ENCODE measurements at places on chromosomes 12 and 14.

DNA sequence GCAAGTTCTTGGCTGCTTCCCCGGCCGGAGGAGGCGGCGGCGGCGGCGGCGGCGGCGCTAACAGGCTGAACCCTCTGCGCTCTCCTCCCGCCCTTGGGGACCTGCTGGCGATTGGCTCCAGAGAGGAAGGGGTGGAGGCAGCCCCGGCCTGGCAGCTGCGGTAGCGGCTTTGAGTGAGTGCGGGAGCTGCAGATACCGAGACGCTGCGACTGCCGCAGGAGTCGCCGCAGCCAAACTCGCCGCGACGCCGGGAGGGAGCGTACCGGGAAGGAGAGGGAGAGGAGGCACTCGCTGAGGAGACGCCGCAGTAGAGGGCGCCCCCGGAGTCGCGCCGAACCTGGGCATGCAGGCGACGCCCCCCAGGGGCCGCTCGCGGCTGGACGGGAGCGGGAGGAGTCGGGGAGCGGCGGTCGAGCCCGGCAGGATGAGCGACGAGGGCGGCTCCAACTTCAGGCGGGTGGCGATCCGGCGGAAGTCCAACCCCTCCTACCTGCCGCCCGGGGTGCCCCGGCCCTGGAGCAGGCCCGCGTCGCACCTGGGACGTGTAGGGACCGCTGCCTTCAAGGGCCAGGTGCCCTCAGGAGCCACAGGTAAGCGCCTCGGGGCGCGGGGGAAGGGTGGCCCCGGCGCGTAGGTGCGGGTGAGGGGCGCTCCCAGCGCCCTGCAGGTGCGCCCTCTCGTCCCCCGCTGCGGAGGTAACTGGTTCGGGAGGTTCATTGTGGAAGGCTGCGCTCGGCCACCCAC lies at the start of gene FGD4:
Gene FGD4, plus strand, starts transcription at position 189 of the 744 bp plus-strand sequence.
- DNase-seq, result peak; percentile 57

- no peak for DNase-seq
Measured at GRCh38 chr14:88848571-88848970, 24.1 kb downstream of the TTC8 start.

GRCh38 chr14:69676723-69677122 lies 65.3 kb downstream of the SUSD6 start:
- DNase-seq, result no peak

GRCh38 chr12:124573839-124574786 lies 6.7 kb upstream of the NCOR2 start:
- DNase-seq, result no peak

GRCh38 chr12:106066726-106067325 lies 71.9 kb downstream of the NUAK1 start:
- DNase-seq, result no peak

DNA sequence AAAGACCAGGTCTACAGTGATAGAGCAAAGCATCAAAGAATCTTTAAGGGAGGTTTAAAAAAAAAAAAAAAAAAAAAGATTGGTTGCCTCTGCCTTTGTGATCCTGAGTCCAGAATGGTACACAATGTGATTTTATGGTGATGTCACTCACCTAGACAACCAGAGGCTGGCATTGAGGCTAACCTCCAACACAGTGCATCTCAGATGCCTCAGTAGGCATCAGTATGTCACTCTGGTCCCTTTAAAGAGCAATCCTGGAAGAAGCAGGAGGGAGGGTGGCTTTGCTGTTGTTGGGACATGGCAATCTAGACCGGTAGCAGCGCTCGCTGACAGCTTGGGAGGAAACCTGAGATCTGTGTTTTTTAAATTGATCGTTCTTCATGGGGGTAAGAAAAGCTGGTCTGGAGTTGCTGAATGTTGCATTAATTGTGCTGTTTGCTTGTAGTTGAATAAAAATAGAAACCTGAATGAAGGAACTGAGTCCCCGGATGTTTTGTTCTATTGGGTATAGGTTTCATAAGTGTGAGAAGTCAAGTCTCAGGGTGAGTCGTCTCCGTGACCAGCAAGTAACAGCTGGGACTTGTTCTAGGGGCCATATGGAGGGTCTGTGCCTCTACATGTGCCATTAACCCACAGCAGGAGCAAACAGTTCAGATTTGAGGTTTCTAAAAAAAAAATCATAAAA lies 9.3 kb downstream of the PEBP1 start:
- DNase-seq, result no peak

DNA sequence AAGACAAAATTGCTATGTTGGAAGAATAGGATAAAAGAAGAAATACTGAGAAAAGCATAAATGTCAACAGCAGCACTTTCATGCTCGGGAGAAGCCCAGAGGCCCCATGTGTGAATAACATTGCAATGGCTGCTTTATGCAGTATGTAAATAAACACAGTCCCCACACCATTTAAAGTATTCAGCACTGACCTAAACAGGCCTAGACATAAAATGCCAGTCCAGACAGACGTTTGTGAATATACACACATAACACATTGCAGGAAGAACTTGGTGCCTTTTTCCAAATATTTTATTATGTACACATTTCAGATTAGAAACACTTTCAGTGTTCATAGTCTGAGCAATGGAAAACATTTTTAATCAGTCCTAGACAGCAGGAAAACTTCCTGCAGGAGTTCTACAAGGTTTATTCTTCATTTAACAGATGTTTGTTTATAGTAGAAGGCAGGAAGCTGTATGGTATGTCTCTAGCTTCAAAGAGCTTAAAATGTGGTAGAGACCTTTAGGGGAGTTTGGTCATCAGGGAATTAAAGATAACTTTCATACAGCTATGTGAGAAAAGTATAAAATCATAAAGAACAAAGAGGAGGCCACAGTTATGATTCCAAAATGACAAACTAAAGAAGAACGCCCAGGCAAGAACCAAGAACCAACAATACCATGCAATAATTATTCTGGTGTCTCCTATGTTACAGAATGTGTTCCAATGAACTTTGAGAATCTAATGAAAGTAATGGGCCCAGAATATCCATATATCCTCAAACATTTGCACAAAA lies 30.6 kb upstream of the SLC38A2 start:
- no peak for DNase-seq

DNA sequence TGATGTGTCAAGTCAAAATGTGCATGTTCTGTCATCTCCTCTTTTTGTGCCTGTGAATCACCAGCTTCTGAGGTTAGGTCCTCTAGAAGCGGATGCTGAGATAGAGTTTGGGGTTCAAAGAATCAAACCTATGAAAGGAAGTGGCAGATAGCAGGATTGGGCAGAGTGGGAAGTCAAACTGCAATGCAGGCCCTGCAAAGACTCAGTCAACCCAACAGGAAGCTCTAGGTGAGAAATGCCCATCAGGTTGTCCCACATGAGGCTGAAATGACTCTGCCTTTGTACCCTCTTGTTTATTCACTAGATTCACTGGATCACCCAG lies 4.5 kb upstream of the MIA2 start:
- DNase-seq, result no peak

- no peak for DNase-seq
Measured at GRCh38 chr12:56987011-56987410, 19.3 kb downstream of the ZBTB39 start.

DNA sequence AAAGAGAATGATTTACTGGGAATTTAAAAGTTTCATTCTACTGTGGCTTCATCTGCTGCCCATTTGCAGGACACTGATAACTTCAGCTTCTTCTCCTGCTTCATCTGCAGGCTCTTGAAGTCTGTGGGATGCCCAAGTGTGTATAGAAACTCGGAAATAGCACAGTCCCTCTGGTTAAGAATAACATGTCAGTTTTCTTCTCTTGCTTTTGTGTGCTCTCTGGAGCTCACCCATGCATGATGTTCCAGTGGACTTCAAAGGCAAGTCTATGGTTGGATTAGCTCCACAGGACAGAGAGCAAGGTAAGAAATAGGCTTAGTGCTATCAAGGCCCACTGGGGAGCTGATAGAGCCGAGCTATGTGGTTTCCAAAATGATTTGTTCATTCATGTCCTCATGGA lies 13.7 kb downstream of the RMST start:
- DNase-seq, result no peak

- DNase-seq, result no peak
Measured at GRCh38 chr12:88624911-88625310, 44.6 kb upstream of the KITLG start.

DNA sequence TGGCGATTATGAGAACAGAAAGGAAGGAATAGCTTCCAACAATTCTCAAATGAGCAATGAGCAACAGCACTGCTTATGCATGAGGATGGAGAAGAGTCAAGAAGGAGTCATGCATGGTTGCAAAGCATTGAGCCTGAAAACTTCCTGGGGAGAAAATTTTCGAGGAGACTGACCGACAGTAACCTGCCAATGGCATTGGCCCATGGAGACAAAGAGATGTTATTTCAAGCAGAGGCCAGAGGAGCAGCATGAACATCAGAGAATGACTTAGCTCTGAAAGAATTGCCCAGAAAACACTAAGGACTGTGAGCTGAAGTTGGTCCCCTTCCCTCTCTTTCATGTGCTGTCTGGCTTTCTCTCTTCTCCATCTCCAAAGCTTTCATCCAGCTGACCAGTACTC lies 343.4 kb downstream of the ADAMTS20 start:
- no peak for DNase-seq

GRCh38 chr12:50562520-50563433 lies 58.0 kb downstream of the DIP2B start:
- no peak for DNase-seq

DNA sequence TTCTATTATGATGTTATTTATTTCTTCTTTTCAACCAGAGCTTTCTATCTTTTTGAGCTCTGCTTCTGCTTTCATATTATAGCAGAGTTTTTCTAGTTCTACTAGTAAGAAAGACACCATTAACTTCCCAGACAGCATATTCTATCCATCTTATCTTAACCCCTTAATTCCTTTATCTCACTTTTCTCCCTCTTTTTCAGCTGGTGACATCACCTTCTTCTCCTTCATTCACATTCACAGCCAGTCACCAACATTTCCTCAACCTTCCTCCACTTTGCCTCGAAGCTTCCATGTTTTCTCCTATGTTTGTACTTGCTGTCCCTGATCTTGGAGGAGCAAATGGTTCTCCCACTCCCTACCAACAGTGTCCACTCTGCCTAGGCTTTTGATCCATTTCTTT lies 3.5 kb upstream of the CSRP2 start:
- DNase-seq, result no peak

DNA sequence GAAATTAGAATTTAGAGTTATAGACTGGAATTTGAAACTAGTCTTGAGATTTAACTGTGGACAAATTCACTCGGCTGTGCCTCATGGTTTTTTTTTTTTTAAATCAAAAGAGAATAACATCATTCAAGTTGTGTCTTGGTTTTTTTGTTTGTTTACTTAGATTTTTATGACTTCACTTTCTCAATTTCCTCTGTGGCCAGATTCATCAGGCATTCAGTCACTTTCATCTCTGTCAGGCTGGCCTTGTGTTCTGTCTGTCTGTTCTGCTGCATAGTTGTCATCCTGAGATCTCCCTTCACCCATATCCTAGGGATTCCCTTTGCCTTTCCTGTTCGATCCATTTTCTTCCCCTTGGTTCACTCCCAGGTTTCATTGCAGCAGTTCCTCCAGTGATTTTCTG lies 10.0 kb downstream of the MARK3 start:
- no peak for DNase-seq

DNA sequence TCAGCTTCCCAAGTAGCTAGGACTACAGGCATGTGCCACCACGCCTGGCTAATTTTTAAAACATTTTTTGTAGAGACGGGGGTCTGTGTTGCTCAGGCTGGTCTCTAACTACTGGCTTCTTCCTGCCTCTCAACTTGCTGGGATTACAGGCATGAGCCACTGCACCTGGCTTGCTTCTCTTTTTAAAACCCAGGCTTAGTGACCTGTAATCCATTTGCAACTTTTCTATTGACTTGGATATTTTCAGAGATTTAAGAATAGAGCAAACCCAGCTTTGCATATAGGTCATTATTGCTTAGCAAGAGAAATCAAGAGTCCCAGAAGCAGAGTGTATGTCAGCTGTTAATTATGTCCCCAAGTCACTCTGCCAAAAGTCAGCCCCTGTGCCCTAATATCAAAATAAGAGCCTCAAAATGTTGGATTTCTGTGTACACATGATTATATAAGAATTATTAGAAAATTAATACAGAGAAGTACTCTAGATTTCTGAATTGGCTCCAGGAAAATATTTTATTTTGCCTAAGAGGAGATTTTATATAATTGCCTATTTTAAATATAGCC lies 24.9 kb downstream of the TCP11L2 start:
- no peak for DNase-seq

DNA sequence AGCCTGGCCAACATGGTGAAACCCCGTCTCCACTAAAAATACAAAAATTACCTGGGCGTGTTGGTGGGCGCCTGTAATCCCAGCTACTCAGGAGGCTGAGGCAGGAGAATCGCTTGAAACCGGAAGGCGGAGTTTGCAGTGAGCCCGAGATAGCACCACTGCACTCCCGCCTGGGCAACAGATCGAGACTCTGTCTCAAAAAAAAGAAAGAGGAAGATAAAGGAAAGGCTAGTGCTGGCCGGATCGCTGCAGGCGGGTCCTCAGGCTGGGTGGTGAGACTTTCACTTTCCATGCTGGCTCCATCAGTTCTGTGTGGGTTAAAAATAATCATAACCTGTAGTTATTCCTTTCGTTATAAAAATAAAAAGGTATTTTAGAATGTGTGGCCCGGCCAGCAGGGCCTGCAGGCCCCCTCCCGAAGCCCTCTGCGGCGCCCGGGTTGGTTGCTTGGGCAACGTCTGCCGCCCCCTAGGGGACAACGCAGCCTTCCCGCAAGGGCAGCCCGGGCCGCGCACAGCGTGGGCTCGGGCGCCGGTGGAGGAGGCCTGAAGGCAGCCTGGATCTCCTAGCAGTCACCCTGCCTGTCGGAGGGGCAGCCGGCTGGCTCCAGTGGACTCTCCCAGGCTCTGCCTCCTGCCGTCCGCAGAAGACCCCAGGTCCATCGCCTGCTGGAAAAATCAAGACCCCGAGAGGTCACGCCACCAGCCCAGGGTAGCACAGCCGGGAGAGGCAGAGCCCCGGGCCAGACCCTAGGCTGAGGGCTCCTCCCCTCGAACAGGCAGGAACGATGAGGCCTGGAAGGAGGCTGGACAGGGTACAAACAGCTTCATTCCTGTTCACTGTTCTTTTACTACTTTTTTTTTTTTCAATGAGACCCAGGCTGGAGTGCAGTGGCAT lies 5.0 kb upstream of the SLC25A47 start:
- peak; percentile 43 for DNase-seq

- DNase-seq, result peak; percentile 65
Measured at GRCh38 chr14:69107407-69108003, 45.4 kb downstream of the DCAF5 start.

DNA sequence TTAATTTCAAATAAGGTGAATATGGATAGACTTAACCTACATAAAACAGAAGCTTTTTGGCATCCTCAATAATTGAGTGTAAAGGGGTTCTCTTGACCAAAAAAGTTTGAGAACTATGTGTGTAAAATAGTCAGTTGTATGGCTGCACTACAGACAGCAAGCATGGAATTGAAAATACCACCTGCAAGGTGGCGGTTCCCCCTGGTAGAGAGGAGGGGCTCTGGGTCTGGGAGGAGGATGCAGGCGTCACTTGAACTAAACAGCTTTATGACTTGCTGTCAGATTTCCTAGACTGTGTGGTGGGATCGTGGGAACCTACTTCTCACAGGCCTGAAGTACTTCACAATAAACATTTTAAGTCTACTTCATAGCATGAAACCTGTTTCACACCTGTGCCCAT lies 6.3 kb downstream of the EVL start:
- DNase-seq, result no peak

GRCh38 chr14:85688006-85688405 lies 158.1 kb downstream of the FLRT2 start:
- DNase-seq, result no peak
